Anterior cingulate cortex (tissue), 58 donors: ENCODE measurements at places on chromosomes 12 and 14.

- DNase-seq = no peak
These were observed 39.5 kb downstream of the L2HGDH start for GRCh38 chr14:50272498-50272897.

- DNase-seq = no peak
These were observed 76.0 kb upstream of the TMCC3 start for GRCh38 chr12:94726236-94726835.

GRCh38 chr12:25023808-25024207, 74.9 kb upstream of the BCAT1 start:
- no peak for DNase-seq

GRCh38 chr12:98651328-98651727, 6.2 kb downstream of the APAF1 start:
- DNase-seq = no peak

- DNase-seq = no peak
These were observed 57.2 kb downstream of the ESRRB start for GRCh38 chr14:76432827-76433752.

DNA sequence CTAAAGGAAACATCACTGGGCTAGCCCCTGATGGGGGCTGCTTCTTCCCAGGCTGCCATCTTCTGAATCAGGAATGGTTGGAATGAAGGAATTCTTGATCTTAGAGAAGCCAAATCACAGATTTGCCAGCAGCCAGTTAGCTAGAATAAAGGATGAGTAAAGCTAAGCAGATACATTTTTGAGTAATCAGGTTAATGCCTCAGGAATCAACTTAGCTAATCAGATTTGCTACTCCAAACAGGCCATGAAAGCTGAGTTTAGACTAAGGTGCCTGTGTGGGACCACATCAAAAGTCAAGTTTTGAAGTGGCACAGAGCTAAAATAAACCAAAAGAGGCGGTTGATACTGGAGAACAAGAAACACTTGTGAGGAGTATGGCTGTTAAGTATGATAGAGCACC, 28.8 kb upstream of the LMO3 start:
- no peak for DNase-seq

GRCh38 chr12:47990351-47991105, 13.7 kb downstream of the COL2A1 start:
- DNase-seq = no peak

GRCh38 chr12:6133642-6134041, 9.2 kb upstream of the VWF start:
- no peak for DNase-seq

GRCh38 chr12:59736786-59737185, 141.0 kb downstream of the SLC16A7 start:
- no peak for DNase-seq
